ENCODE measurements at places on chromosomes 4 and X.

DNA sequence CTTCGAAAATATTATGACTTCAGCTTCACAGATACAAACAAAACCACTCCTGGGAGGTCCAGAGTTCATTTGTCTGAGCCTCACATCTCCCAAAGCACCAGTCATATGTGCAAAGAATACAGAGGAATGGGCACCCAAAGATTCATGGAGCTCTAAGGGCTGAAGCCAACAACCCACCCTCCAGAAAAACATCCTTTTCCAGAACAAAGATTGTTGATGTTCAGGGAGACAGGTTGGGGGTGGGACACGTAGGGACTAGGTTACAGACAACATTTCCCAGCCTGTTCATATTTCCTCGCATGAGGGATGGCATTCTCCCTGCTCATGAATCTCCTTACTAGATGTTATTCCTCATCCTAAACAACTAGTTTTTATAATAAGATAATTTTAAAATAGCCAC, 71.2 kb downstream of the METTL14 start:
- no peak for DNase-seq

- no peak for DNase-seq
Measured at GRCh38 chrX:16023790-16024734, 99.3 kb upstream of the GRPR start.

DNA sequence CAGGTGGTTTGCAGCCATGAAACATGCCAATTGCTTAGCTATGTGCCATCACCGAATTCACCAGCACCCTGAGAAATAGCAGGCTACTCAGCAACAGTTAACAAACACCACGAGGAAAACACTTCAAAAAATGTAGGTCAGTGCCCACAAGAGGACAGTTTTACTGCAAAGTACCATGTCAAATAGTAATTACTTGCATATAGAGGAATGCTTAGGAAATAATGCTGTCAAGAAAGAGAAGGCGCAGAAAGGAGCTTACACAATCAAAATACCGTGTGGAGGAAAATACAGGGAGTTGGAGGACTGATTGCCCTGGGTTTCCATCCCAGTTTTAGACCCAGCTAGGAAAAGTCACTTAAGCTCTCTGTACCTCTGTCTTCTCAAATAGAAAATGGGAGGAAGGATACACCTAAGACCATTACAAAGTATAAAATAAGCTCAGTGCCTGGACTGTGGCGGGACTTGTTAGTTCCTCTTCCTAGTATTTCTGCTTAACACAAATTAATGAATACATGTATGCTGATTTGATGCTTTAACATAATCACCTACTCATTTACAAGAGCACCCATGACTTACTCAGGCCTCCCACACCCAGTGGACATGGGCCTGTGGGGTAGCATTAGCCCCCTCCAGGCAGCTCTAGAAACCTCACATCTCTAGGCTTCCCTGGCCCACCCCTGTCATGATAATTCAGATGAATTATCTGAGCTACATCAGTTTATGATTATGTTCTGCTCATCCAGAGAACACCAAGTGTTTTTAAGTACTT, 44.5 kb upstream of the IL21 start:
- DNase-seq, result no peak

DNA sequence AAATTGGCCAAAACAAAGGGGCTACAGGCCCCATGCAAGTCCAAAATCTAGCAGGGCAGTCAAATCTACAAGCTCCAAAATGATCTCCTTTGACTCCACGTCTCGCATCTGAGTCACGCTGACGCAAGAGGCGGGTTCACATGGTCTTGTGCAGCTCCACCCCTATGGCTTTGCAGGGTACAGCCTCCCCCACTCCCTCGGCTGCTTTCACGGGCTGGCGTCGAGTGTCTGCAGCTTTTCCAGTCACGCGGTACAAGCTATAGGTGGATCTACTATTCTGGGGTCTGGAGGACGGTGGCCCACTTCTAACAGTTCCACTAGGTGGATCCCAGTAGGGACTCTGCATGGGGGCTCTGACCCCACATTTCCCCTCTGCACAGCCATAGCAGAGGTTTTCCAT, 99.2 kb upstream of the KCNIP4 start:
- DNase-seq, result no peak

DNA sequence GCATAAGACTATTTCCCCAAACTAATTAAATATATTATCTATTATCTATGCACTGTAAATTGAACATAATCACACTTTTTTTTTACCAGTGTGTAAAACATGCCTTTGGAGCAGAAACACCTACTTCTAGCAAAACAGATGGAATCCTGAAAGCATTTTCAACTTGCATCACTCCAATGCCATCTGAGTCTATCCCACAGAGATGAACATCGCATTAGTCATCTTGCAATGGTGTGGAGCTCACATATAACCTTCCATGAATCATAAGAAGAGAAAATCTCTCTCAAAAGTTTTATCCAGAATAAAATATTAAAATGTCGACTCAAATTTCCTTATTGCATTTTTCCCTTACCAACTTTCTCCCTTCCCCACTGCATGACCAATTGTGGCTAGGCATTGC, 406.7 kb upstream of the ACTRT1 start:
- DNase-seq, result no peak

DNA sequence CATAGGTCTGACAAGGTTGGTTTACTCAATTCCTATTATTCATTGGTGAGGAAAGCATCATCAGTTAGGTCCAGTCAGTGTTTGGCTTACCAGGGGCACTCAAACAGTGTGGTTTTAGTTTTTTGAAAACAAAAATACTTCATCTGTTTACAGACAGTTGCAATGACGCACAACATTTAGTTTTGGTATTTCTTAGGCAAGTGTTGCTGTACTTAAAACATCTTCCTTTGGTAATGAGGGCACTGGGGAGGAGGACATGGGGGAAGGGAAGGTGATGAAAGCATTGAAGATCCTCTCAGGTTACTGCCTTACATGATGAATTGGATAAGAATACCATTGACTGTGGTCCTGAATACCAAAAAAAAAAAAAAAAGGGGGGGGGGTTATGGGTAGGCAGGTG, 93.7 kb upstream of the MAOA start:
- no peak for DNase-seq

DNA sequence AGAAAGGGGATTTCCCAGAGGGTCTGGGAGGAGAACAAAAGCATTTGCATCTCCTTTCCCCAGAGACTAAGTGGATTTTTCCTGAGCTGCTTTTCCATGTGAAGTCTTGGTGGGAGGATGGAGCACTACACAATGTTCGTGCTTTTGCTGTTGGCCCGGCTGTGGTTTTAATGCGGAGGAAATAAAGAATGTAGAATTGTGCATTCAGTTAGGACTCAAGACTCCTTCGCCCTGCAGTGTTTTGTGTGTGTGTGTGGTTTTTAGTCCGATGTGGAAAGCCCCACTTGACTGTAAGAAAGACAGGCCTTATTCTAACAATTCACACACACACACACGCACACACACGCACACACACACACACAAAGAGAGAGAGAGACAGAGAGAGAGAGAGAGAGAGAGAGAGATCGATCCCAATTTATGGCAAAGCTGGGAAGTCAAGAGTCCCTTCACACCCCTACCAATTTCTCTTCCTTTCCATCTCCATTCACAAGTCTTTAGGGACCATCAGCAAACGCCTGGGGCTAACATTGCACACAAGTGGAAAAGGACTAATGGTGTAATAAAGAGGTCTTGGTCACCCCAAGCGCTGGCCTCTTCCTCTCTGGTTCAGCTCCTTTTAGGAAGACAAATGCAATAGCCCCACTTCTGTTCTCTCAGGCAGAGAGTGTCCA, 44.2 kb downstream of the CLDN34 start:
- DNase-seq, result no peak

DNA sequence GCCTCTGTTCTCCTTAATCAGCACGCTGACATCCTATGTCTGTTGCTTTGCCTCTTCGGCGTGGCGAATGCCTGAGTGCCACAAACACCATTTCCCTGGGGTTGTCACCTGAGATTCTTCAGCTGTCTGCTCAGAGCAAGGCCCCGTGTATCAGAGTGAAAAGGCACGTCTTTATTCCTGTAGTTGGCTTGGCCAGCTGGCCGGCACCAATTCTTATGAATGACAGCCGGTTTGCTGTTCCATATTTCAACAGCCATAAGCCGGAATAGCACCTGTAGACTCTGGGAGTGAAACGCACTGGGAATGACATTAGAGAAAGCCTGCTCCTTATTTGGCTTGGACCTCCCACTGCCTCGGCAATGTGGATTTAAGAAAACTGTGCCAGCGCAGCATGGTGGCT, 89.3 kb downstream of the MGST2 start:
- DNase-seq, result no peak

DNA sequence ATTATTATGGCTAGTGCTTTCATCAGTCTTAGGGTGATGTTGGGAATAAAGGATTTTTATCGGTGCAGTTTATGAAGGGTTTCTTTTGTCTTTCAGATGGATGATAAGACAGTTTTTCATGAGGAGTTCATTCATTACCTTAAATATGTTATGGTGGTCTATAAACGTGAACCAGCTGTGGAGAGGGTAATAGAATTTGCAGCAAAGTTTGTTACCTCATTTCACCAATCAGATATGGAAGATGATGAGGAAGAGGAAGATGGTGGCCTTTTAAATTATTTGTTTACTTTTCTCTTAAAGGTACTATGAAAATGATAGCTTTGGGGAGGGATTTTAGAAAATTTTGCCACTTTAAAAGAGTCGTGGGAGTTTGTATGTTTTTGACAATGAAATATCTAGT, 1.3 kb downstream of the NCAPG start:
- no peak for DNase-seq

DNA sequence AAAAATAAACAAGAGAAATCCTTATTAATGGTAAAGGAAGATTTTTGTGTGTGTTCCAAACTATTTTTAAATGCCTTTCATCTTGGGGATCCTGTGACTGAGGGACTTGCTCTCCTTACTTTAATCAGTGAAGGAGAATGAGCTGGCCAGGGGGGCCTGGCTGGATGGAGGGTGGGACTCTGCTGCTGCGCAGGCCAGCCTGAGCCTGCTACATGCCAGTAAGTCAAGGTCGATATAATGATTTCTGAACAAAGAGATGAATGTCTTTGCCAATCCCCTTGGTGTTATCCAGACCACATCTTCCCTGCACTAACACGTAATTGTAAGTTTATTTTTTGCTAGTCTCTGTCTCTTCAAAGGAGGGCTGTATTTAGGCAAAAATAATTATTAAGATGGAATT, 1679.2 kb upstream of the TENM3 start:
- no peak for DNase-seq

- DNase-seq, result no peak
Measured at GRCh38 chr4:146051728-146052391, 113.2 kb upstream of the ZNF827 start.

DNA sequence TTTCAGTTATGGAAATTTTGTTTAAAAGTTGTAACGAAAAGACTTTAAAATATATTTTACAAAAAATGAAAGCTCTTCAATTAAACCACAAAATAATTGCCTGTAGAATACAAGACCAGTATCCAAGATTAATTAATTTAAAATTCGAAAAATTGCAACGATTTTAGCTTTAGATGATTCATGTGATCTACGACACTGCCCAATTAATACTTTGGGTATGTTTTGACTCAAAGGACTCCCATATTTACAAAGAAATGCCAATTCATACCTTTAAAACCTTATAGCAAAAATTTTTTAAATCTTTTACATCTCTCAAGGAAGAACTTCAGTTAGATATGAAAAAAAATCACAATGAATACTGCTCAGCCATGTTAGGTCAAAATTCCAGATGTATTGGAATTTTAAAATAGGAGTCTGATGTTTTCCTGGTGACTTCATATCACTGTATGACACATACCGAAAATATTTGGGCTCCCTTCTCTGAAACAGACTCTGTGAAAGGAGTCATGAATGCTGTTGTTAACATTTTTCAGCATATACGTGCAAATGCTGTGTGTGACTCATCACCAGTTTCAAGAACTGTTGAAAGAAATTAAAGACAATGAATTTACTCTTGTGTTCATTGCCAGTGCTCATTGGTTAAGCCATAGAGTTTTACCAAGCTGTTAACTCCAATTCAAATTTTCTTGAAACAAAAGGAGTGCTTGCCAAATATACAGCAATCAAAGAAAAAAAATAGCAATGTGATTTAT, 13.8 kb upstream of the SMS start:
- no peak for DNase-seq

DNA sequence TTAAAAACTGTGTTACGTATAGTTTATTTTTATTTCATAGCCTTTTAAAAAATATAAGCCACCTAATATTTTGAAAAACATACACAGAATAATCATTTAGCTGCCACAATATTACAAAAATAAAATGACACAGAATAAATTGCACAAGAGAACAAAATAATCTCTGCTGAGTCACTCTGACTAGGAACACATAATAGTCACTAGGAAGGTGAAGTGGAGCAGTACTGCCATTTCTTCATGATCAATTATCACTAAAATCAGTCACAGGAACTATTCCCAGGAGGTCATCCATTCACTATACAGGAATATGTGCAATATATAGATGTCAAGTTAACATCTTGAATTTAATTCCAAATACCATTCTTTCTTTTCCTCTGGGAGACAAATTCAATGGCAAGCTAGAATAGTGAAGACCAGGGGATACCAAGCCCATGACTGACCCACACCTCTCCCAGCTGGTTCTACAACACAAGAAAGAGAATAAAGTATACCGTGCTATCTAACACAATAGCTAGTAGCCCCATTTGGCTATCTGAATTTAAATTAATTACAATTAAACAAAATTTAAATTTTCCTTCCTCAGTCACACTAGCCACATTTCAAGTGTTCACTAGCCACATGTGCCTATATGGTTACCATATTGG, 5.9 kb downstream of the SMIM43 start:
- DNase-seq, result no peak
